ENCODE measurements at places on chromosomes 7 and 10.

DNA sequence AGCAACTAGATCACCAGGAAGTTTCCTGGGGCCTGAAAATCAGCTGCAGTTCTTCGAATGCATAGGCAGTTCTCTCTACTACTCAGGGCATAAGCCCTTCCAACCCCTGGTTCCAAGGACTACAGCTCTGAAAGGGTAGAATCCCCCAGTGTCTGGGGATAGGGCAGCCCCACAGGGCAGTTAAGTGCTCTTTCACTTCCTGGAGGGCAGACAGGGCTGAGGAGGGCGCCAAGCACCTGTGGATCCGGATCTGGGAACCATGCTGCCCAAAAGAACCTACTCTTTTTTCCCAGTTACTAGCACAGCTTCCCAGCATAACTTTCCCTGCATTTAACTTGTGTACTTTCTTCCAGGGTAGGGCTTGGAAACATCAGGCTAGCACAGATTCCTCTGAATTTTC, 41.1 kb downstream of the CXCL12 start:
- H3K4me1 ChIP-seq, result no peaks in the 10 kb centered on the region
- no peaks in the 10 kb centered on the region for H3K27me3 ChIP-seq
- no peak overlapping the region for H3K27ac ChIP-seq
- no peak overlapping the region for H3K4me3 ChIP-seq
- no peaks in the 10 kb centered on the region for H3K36me3 ChIP-seq
- no peak for DNase-seq

DNA sequence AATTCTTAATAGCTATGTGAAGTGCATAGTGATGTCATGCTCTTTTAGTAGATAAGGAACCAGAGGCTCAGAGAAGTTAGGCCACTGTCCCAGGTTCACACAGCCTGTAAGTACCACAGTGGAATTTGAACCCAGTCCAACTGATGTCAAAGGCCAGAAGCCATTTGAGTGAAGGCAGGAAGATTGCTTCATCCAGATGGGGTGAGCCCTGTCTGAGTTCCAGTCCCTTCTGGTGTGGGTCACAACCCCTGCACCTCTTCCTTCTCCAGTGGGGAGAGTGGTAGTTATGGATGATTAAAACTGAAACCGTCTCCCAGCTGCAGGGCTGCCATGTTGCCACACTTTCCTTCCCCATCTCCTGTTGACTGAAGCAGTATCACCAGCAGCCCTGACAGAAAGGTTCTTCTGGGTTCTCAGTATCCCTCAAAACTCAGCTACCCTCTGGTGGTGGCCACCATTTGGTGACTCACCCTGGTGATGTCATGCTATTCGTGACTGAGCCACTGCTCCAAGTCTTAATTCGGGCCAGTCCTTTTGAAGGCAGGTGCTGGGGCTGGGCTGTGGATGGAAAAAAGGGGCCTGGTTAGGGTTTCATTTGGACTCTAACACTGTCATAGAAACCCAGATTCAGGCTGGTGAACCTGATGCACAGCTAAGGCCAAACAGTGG, 1.5 kb upstream of the C10orf95 start:
- no peak overlapping the region for H3K4me3 ChIP-seq
- H3K27ac ChIP-seq, result no peak overlapping the region
- peaks cover 18% of the 10 kb centered on the region for H3K4me1 ChIP-seq

DNA sequence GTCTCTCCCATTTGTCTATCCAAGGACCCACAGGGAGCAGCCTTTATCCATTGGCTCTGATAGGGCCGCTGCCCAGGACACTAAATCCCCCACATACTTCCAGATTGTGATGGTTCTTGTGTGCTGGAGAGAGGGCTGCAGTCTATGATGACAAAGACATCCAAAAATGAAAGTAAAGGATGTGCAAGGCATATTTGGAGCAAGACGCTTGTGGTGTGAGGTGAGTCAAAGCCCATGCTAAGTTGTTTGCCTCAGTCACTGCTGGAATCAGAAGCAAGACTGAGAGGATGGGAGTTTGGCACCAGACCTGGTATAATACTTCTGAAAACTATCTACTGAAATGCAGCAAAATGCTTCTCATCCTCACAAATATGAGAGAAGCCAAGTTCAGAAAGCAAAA, 22.7 kb downstream of the ZNF22 start:
- no peak overlapping the region for H3K4me3 ChIP-seq
- H3K36me3 ChIP-seq, result no peaks in the 10 kb centered on the region
- no peak overlapping the region for H3K27ac ChIP-seq
- no peaks in the 10 kb centered on the region for H3K27me3 ChIP-seq
- H3K4me1 ChIP-seq, result no peaks in the 10 kb centered on the region

- no peak for DNase-seq
- H3K4me3 ChIP-seq, result no peak overlapping the region
- no peak overlapping the region for H3K27ac ChIP-seq
- H3K36me3 ChIP-seq, result no peaks in the 10 kb centered on the region
These were observed 12.4 kb upstream of the JAZF1 start for GRCh38 chr7:28192786-28193585.

DNA sequence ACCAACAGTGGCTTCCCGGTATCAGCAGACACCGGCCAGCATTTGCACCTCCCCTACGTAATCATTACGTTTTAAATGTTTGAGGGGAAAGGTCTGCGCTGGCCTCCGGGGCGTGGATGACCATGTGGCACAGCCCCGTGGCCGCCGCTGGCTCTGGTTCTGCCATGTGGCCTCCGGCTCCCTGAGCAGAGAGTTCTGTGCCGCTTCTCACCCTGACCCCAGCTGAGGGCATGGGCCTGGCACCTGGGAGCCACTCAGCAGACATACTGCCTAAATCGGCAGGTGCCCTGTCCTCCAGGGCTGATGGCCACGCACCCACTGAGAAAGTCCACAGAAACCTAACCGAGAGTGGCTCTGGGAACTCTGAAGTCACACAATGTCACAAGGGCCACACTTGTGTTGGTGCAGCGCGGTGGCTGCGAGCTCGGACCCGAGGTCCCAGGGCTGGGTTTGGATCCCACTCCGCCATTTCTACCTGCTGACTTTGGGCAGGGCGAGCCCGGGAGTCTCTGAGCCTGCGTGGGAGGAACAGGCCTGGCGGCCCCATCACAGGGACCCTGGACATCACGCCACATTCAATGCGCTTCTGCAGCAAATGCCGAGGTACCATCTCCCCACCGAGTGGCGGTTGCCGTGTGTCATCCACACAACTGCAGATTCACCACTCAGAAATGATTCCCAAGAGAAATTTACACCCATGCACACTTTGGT, 25.3 kb downstream of the CFAP46 start:
- H3K4me1 ChIP-seq, result no peaks in the 10 kb centered on the region
- H3K27me3 ChIP-seq, result no peaks in the 10 kb centered on the region
- H3K27ac ChIP-seq, result no peak overlapping the region
- DNase-seq, result peak; percentile 57
- no peak overlapping the region for H3K4me3 ChIP-seq
- H3K36me3 ChIP-seq, result no peaks in the 10 kb centered on the region

DNA sequence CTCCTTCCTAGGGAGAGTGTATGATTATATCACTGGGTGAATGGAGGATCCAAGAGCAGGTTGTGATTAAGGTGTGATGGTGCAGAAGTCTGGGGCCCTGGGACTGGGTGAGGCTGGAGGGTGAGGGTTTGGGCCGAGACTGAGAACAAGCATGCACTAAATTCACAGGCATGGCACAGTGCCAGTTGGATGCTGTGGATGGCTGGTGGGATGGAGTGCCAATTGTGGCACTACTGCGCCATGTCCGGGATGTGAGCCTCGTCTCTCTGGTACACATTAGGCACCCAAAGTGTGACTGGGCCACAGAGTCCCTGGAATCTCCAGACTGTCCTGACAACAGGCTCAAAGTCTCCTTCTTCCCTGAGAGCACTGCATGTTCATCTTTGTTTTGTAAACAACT, 208.1 kb downstream of the EMX2 start:
- H3K27me3 ChIP-seq, result no peaks in the 10 kb centered on the region
- H3K4me1 ChIP-seq, result no peaks in the 10 kb centered on the region
- H3K4me3 ChIP-seq, result no peak overlapping the region
- H3K27ac ChIP-seq, result no peak overlapping the region
- H3K36me3 ChIP-seq, result no peaks in the 10 kb centered on the region

All from RWPE2 (cell line).